ENCODE measurements at places on chromosomes 6 and 20. TPM values are rescaled to one million over a fixed set of nuclear protein-coding genes. Genes with fewer than 3 reads are reported as not detected.

ZBTB24 gene
- total RNA-seq, result 8.4 TPM

GRCh38 chr20:56483970-56484369 is 15.5 kb downstream of the RTF2 start:
- no peak for DNase-seq

GRCh38 chr6:36196113-36196879 is at the start of gene BRPF3:
TSS of gene BRPF3 (plus strand) at chr6:36196744. CDS start at chr6:36200323, 3,579 bp downstream.
- DNase-seq, result peak; percentile 44

GRCh38 chr6:105097288-105097687 is 82.5 kb downstream of the POPDC3 start:
- no peak for DNase-seq

TRIM10 gene
- not detected for total RNA-seq

ZC2HC1B gene
- not detected for total RNA-seq

Data from astrocyte (in vitro differentiated cells and primary cell).